Right renal pelvis (tissue), 4 donors: ENCODE measurements at places on chromosomes 1 and 21.

DNA sequence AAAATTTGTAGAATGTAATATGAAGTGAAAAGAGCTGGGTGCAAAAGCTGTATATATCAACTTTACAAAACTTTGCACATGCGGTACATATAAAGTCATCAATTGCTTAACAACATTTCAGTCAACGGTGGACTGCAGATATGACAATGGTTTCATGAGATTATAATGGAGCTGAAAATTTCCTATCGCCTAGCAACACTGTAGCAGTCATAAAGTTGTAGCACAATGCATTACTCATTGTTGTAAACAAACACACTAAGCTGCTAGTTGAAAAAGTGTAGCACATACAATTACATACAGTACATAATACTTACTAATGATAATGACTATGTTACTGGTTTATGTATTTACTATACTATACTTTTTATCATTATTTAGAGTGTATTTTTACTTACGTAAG is 64.0 kb downstream of the RGS7 start:
- no peak for DNase-seq

DNA sequence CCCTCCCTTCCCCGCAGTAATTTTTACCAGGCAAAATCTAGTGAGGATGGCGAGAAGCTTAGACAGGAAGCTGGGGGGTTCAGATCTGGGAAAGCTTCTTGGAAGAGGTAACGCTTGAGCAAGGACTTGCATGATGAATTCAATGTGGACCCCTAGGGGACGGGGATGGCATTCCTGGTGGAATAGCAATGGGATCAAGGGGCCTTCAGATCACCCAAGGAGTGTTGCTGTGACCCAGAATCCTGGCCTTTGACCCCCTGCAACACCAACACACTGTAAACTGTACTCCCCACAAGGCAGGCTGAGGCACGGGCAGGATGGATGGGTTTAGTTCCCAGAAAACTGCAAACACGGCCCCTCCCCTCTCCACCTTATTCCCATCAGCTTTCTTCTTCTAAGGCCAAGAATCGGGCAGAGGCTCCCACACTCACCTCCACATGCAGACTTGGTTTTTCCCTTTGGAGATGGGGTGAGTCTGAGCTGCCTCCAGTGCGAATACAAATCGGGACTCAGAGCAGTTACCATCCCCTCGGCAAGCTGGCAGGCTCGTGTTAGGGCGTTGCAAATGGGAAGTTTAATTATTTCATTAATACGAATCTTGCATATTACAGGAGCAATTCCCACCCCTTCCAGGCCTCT is 20.1 kb downstream of the DISP3 start:
- no peak for DNase-seq

GRCh38 chr1:147853391-147853790 is 49.2 kb upstream of the GJA8 start:
- no peak for DNase-seq

DNA sequence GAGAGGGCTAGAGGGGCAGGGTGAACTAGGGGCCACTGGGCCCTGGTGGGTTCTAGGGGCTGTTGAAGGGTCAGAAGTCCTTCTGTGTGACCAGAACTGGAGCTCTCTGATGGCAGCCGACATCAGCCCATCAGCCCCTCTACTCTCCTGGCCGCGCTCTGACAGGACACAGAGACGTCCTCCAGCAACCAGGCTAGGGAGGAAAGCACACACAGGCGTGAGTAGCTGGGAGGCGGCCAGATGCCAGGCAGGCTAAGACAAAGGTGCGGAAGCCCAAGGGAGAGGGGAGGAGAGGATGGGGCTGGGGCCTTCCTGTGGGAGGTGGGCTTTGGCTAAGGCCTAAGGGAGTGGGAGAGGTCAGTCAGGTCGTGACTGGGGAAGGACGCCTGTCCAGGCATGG is 50.8 kb downstream of the OLFML2B start:
- no peak for DNase-seq

- DNase-seq = no peak
These were observed 148.9 kb upstream of the IGSF21 start for GRCh38 chr1:17958704-17959103.
